ENCODE measurements at places on chromosomes 16 and 17.

GRCh38 chr16:74747-75334 lies 2.4 kb upstream of the RHBDF1 start:
- DNase-seq = no peak

GRCh38 chr16:26995522-26995921 lies 71.2 kb upstream of the C16orf82 start:
- no peak for DNase-seq

DNA sequence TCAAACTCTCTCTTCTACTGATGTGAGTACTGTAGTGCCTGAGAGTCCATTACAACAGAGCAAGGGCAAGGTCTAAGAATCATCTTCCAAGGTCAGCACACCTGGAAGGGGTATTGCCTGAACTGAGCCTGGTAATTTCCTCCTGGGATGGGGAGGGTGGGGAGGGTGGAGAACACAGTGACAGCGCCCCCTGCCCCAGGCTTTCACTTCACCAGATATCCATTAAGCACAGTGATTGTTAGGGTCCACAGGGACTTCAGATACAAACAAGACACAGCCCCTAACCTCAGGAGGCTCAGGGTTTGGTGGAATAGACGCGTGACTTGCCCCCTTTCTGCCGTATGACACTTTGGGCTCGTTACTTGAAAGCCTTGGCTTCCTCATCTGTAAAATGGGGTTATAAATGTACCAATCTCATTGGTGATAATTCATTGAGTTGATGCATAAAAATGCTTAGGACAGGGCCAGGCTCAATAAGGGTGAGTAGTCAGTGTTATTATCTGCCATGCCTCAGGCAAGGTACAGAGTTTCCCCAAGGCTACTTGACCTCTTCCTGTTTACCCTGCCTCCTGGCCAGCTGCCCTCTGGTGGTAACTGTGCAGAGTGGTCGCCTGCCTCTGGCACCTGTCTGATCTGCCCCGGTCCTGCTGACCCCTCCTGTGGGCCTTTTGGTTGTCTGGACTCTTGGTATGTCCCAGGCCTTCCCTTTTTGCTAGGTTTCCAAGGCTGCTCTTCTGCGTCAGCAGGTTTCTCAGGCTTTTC lies 13.1 kb upstream of the BRD7 start:
- DNase-seq = no peak

GRCh38 chr17:44204441-44204882 lies 4.8 kb upstream of the ATXN7L3 start:
- DNase-seq = no peak

- DNase-seq = no peak
Measured at GRCh38 chr17:7552621-7553051, 3.8 kb downstream of the TNFSF12 start.

GRCh38 chr16:84281074-84281473 lies 13.6 kb upstream of the WFDC1 start:
- no peak for DNase-seq

- no peak for DNase-seq
Measured at GRCh38 chr16:9399573-9399972, 308.1 kb downstream of the HAPSTR1 start.
